Pulmonary artery endothelial cell (primary cell): ENCODE measurements at places on chromosomes 13 and 19.

GRCh38 chr13:40980461-40980860, 38.7 kb downstream of the ELF1 start:
- DNase-seq = no peak

GRCh38 chr19:47628078-47628771, 19.3 kb downstream of the BICRA start:
- no peak for DNase-seq

DNA sequence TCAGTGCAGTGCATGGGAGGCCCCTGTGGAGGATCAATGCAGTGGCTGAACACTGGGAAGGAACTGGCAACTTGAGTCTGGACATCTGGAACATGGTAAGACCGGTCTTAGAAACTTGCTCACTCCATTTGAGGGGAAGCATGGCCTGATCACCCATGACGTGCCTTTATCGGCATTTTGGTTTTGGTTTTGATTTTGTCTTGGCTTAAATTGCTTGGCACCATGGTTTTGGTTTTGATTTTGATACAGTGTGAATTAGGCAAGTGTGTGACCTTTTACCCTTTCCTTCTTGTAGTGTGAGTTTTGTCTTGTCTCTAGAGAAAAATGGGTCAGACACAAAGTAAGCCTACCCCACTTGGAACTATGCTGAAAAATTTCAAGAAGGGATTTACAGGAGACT, 77.3 kb downstream of the ZNF486 start:
- no peak for DNase-seq

DNA sequence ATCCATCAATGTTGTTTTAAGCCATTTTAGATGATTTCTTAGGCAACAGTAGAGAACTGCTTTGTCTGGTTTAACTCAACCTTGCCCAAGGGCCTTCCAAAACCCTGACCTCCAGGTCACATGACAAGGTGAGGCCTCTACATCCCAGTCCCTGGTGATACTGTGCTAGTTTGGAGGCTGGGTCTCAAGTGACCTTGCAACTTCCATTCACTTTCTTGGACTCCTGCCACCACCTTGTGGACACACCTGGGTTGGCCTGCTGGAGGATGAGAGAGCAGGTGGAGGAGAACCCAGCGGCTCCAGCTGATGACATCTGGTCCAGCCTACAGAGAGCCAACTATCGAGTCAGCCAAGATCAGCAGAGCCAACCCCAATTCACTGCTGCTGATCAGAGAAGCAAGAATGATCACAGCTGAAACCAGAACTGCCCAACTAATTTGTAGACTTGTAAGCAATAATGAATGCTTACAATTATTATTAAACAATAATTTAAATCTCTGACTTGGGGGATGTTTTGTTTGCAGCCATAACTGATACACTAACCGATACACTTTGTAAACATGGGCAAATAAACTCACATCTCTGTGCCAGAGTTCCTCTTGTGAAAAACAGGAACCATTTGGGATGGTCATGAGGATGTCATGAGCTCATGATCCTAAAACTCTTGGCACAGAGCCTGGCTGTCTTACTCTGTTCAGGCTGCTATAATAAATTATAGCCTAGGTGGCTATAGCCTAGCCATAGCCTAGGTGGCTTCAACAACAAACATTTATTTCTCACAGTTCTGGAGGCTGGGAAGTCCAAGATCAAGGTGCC, 11.5 kb downstream of the FAM187B start:
- DNase-seq = no peak

DNA sequence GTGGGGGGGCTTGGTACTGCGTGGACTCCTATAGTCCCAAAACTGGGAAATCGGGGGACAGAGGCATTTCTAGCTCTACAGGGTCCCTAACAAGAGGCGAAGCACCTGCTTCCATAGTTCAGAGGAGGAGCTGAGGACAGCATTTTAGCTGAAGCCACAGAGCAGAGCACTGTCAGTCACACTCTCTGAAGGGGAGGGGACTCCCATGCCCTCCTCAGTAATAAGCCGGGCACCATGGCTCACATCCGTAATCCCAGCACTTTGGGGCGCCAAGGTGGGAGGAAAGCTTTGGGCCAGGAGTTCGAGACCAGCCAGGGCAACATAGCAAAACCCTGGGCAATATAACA, 3.8 kb downstream of the NPAS1 start:
- no peak for DNase-seq

DNA sequence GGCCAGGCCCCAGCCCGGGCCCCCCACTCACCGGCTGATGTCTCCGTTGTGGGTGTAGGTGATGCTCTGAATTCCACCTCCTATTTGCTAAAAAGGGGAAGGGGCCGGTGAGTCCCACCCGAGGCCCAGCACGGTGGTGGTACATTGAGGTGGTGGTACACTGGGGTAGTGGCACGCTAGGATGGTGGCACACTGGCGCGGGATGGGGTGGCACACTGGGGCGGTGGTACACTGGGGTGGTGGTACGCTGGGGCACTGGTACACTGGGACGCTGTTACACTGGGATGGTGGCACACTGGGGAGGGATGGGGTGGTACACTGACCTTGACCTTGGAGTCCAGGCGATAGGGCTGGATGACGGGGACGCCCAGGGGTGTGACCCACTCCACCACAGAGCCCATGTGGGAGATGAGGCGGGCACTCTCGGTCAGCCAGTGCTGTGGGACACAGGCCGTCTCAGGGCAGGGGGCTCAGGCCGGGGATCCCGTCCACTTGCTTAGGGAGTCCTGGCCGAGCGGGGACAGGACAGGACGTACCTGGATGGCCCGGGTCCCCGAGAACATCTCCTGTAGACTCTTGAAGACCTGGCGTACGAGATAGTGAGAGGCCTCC, 14.6 kb downstream of the POLRMT start:
- DNase-seq = no peak

DNA sequence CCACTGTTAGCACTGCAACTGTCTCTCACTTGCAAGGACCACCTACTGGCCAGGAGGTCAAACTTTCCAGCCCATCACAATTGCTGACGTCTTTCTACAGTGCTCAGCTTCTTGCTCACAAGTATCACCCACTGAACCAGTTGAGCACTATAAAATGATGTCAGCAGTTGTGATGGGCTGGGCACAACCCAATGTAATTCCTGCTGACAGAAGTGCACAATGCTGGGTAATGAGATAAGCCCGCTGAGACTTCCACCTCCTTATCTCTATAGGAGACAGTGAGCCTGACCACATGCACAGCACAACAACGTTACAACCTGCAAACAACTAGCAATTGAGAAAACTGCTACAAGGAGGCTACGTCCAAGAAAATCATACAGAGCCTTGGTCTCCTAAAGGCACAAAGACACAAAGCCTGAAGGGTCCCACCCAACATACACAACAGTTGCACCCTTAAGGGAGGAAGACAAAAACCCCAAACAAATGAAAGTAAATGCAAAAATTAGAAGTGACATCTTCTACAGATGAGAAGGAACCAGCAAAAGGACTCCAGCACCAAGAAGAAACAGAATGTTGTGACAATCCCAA, 273.2 kb downstream of the LIG4 start:
- no peak for DNase-seq

GRCh38 chr19:33578697-33579096, 43.1 kb upstream of the CHST8 start:
- no peak for DNase-seq

- DNase-seq = no peak
Observed at GRCh38 chr13:58919551-58919950, 1244.2 kb downstream of the DIAPH3 start.

GRCh38 chr13:42041684-42042035, 6.8 kb upstream of the DGKH start:
- DNase-seq = no peak

- DNase-seq = no peak
Observed at GRCh38 chr19:31223740-31224534, 125.3 kb downstream of the TSHZ3 start.

DNA sequence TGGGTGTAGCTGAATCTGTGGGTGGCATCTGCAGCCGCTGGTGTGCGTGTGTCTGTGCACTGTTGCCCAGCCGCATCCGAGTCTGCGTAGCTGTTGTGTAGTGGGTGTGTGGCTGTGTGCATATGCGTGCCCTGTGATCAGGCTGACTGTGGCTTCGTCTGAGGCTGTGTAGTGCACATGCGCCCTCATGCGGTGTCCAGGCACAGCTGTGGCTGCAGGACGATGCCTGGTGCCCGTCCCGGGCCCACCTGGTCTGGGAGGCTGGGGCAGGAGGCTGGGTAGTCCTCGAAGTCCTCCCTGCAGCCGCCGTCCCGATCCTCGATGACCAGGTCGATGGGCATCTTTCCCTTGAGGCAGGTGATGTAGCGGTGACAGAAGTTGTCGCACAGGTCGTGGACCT, 4.9 kb downstream of the MEIS3 start:
- no peak for DNase-seq

GRCh38 chr13:29892151-29892550, 41.7 kb upstream of the UBL3 start:
- DNase-seq = no peak

GRCh38 chr13:22316494-22317025, 645.7 kb downstream of the FGF9 start:
- DNase-seq = no peak

GRCh38 chr19:12208221-12208620, 45.3 kb downstream of the ZNF136 start:
- no peak for DNase-seq

DNA sequence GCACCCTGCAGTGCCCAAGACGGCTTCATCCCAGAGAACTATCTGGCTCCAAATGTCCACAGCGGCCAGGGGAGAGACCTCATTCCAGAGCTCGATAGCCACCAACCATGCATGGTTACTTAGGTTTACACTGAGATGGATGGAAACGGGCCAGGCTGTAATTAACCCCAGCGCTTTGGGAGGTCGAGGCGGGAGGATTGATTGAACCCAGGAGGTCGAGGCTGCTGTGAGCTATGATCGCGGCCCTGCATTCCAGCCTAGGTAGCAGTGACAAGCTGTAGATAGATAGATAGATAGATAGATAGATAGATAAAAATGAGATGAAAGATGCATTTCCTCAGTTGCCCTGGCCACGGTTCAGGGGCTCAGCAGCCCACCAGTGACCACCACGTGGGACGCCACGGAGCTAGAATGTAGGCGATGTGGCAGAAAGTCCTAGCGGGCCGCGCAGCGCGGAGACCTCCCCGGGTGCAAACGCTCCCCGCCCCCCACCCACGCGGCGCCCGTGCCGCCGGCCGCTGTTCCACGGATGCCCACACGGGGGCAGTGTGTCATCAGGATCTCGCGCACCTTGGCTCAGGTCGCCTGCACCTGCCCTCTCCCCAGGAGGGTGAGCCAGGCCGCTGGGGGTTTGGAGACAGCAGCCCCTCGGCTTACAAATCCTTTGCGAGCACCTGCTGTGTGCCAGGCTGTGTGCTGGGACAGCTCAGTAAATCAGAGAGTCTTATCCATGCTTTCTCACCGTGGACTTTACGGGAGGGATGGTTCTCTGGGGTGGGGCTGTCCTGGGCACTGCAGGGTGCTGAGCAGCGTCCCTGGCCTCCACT, 13.5 kb upstream of the TLE5 start:
- no peak for DNase-seq

- no peak for DNase-seq
Observed at GRCh38 chr19:46298479-46299003, 1.7 kb downstream of the HIF3A start.

GRCh38 chr13:110458017-110458416, 103.5 kb downstream of the RAB20 start:
- DNase-seq = no peak

GRCh38 chr13:77907666-77908341, 10.8 kb downstream of the EDNRB start:
- DNase-seq = peak; percentile 81

DNA sequence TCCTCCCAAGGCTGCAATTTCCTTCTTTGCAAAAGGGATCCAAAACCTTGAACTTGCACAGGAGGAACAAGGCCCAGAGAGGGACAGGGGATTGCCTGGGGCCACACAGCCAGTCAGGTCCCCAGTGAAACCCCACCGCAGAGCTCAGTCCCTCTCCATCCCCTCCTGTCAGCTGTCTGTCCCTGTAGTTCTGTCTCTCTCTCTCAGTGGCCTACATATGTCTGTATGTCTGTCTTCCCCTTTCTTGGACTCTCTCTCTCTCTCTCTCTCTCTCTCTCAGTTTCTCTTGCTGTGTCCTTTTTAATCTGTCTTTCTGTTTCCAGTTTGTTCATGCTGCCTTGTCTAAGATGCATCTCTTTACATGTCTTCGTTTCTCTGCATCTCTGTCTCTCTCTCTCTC, 11.5 kb downstream of the CEACAM19 start:
- DNase-seq = no peak

GRCh38 chr19:32909257-32909656, 39.7 kb upstream of the SLC7A9 start:
- no peak for DNase-seq

GRCh38 chr13:37418490-37418889, 180.1 kb downstream of the POSTN start:
- no peak for DNase-seq

GRCh38 chr13:23673867-23674605, 103.8 kb downstream of the TNFRSF19 start:
- no peak for DNase-seq

DNA sequence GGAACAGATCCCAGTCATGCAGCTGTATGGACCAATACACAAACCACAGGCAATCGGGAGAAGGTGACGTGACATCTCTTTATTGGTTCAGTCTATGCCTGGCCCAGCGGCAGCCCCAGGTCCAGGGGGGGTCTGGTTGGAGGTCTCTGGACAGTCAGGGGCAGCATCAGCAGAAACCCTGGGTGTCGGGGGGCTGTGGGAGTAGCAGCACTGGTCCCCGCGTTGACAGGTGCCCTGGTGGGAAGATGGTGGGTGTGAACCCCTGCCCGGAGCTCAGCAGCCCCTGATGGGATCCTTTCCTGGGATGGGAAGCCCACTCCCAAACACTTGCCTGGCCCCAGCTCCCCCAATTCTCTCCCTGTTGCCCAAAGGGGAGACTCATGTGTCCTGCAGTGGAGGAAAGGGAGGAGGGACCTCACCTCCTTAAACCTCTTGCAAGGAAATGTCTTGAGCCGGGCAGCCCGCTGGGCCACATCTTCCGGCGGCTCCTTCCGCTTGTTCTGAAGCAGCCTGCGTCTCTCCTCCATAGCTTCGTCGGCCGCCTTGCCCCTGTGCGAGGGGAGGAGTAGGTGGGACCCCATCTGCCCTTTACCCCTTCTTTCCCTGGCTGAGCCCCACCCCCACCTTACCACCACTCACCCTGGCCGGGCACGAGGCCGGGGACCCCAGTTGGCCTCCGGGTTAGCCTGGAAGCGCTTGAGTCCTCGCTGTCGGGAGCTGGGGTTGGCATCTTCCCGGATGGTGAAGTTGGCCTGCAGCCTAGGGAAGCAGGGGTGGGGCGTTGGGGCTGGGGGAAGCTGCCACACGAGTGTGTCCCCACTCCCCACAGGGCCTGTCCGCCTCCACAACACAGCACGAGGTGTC, 2.4 kb upstream of the LYL1 start:
- no peak for DNase-seq
